HFFc6 (cell line): ENCODE measurements at places on chromosomes 12 and 14.

- no peak overlapping the region for H3K27ac ChIP-seq
- H3K27me3 ChIP-seq = peaks cover 1% of the 10 kb centered on the region; the same call in 1 of the 2 replicates
- peaks cover 13% of the 10 kb centered on the region for H3K4me1 ChIP-seq
These were observed 41.3 kb downstream of the VDR start for GRCh38 chr12:47863467-47863866.

DNA sequence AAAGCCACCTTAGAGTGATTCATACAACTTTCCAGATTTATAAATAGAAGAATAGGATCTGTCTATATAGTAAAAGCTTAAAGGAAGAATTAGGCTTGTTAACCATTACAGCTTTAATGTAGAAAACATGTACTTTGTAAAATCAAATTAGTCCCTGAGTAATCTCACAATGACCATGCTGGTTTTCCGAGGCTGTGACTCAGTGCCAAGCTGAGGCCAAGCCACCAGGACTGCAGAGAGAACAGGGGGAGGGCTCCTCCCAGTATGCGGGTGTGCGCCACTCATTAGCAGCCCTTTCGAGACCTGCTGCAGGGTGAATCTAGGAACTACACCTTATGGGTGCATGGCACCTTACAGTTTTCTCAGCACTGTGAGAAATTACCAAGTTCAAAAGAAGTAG, 167.0 kb downstream of the EFCAB11 start:
- peaks cover 10% of the 10 kb centered on the region for H3K4me1 ChIP-seq
- peak; percentile 16 for DNase-seq
- no peaks in the 10 kb centered on the region for H3K36me3 ChIP-seq
- H3K27ac ChIP-seq = no peak overlapping the region
- no peaks in the 10 kb centered on the region; the same call in 1 of the 2 replicates for H3K27me3 ChIP-seq

DNA sequence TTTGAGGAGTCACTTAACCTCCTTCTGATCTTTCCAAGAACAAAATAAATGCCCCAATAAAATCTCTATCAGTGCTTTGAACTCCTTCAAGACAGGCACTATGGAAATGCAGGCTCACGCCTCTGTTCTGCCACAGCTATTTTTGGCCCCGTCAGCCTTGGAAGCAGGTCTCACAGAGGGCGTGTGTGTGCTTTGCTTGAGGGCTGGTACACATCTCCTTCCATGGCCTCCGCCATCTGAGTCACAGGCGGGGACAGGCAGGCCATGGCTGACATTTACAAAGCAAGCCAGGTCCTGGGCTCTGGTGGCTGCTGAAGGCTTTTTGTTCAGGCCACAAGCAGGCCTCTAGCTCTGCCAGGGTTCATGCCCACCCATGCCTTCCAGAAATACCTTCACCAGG, 16.0 kb downstream of the PRIMA1 start:
- no peaks in the 10 kb centered on the region for H3K4me1 ChIP-seq
- no peak overlapping the region for H3K4me3 ChIP-seq
- H3K27ac ChIP-seq = no peak overlapping the region
- H3K27me3 ChIP-seq = peaks cover 1% of the 10 kb centered on the region; the same call in 1 of the 2 replicates

GRCh38 chr14:44505588-44505987, 1.5 kb downstream of the FSCB start:
- no peak overlapping the region for H3K4me3 ChIP-seq

DNA sequence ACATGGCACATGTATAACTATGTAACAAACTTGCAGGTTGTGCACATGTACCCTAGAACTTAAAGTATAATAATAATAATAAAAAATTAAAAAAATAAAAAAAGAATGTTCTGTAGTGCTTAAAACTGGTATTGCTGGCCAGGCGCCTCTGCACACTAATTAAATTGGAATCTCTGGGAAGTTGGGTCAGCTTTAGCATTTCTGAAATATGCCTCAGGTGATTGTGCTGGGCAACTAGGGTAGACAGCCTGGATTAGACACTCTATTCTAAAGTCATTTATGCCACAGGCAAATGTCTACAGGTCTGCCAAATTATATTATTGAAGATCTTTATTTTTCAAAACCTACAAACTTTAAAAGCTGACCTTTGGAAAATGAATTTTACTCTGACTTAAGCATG, 55.3 kb downstream of the PPM1H start:
- H3K4me1 ChIP-seq = peaks cover 73% of the 10 kb centered on the region

- no peak for DNase-seq
- peaks cover 9% of the 10 kb centered on the region for H3K4me1 ChIP-seq
- H3K4me3 ChIP-seq = no peak overlapping the region
- H3K27ac ChIP-seq = no peak overlapping the region
- no peaks in the 10 kb centered on the region for H3K36me3 ChIP-seq
These were observed 72.3 kb upstream of the KRAS start for GRCh38 chr12:25322918-25323531.

DNA sequence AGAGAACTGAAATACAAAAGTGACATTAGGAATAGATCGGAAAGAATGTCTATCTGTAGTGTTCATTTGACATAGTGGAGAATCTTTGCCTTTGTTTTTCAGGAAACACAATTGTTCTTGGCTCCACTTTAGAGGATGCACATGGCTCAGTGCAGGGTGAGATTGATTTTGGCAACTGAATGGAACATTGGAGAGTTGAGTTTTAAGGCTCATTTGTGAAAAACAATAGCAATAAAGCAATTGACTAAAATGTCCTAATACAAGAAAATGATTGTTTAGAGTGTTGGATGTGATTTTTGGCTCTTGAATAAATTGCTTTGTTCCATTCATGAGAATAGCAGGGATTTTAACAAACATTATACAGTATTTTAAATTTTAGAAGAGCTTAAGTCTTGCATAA, 116.4 kb downstream of the SLC38A1 start:
- DNase-seq = no peak
- H3K36me3 ChIP-seq = peaks cover 14% of the 10 kb centered on the region
- H3K27ac ChIP-seq = no peak overlapping the region
- no peaks in the 10 kb centered on the region; the same call in 1 of the 2 replicates for H3K27me3 ChIP-seq

- H3K27me3 ChIP-seq = no peaks in the 10 kb centered on the region; the same call in 1 of the 2 replicates
- no peaks in the 10 kb centered on the region for H3K4me1 ChIP-seq
- H3K36me3 ChIP-seq = peaks cover 10% of the 10 kb centered on the region
These were observed 1505.5 kb upstream of the TMEM132C start for GRCh38 chr12:126761420-126761819.

GRCh38 chr14:50082308-50082742, 34.0 kb downstream of the VCPKMT start:
- DNase-seq = no peak
- peaks cover 30% of the 10 kb centered on the region for H3K4me1 ChIP-seq
- H3K27me3 ChIP-seq = peaks cover 2% of the 10 kb centered on the region; the same call in 1 of the 2 replicates
- H3K4me3 ChIP-seq = no peak overlapping the region
- no peak overlapping the region for H3K27ac ChIP-seq

GRCh38 chr14:103488071-103488470, 34.6 kb downstream of the CKB start:
- H3K4me3 ChIP-seq = no peak overlapping the region
- peaks cover 31% of the 10 kb centered on the region for H3K36me3 ChIP-seq
- DNase-seq = no peak
- peaks cover 31% of the 10 kb centered on the region for H3K4me1 ChIP-seq
- no peak overlapping the region for H3K27ac ChIP-seq

- no peaks in the 10 kb centered on the region for H3K36me3 ChIP-seq
- H3K4me1 ChIP-seq = peaks cover 75% of the 10 kb centered on the region
- DNase-seq = peak; percentile 75
- H3K27me3 ChIP-seq = no peaks in the 10 kb centered on the region; the same call in 1 of the 2 replicates
- peak overlapping the region; percentile 59 for H3K4me3 ChIP-seq
These were observed 78.4 kb upstream of the FUT8 start for GRCh38 chr14:65333943-65334687.

GRCh38 chr14:61602003-61602732, 93.1 kb upstream of the HIF1A start:
- H3K27me3 ChIP-seq = peaks cover 2% of the 10 kb centered on the region; the same call in 1 of the 2 replicates
- no peak overlapping the region for H3K27ac ChIP-seq
- DNase-seq = no peak
- H3K4me1 ChIP-seq = peaks cover 6% of the 10 kb centered on the region; the same call in 1 of the 2 replicates
- H3K36me3 ChIP-seq = no peaks in the 10 kb centered on the region

DNA sequence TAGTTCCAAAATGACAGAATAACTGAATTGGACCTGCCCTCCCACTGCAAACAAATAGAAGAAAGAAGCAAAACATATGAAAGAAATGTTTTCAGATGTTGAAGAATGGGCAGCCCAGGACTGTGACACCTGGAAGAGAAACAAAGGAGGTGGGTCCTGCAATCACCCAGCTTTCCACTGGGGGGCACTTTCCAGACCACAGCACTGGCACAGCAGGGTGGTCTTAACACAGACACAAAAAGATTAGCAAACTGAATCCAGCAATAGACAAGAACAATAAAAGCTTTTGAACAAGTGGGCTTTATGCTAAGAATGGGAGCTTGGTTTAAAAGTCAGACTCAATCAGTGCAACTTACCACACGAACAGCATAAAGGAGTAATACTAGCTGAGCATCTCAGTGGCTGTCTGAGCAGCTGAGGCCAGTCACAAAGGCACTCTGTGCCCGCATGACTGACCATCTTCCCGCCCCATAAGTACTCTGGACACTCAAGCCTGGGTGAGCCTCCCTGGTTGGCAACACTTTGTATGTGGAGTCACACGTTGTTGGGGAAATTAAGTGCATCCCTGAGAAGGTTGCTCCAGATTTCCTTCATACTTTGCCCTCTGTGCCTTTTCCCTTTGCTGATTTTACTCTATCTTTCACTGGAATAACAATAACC, 27.7 kb downstream of the JKAMP start:
- H3K36me3 ChIP-seq = no peaks in the 10 kb centered on the region
- peaks cover 12% of the 10 kb centered on the region for H3K27me3 ChIP-seq
- DNase-seq = no peak
- H3K4me1 ChIP-seq = peaks cover 5% of the 10 kb centered on the region
- no peak overlapping the region for H3K4me3 ChIP-seq
- H3K27ac ChIP-seq = no peak overlapping the region

DNA sequence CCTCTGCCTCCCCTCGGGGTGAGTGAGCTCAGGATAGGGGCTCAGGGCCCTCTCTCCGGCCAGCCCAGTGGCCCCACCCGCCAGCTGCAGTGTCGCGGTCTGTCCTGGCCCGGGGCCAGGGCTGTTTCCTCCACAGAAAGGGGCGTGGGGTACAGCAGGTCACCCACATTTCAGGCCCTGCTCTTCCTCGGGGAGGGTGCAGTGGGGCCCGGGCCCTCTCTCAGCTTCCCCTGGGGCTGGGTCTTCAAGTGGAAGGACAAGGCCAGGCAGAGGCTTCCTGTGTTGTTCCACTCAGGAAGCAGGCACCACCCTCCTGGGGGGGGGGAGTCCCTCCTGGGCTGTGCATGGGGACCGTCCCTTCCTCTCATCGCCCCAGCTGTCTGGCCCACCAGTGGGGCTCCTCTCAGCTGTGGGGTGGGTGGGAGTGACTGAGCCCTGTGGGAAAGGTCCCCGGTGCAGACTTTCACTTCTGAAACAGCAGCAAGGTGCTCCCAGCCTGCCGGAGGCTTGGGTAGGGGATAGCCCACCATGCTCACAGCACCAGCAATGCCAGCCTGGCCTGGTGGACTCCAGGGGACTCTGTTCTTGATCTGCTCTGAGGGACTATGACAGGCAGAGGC, 3.7 kb downstream of the GPR132 start:
- H3K4me1 ChIP-seq = no peaks in the 10 kb centered on the region
- no peak for DNase-seq
- no peak overlapping the region for H3K27ac ChIP-seq
- no peak overlapping the region for H3K4me3 ChIP-seq
- peaks cover 4% of the 10 kb centered on the region for H3K27me3 ChIP-seq

GRCh38 chr14:68468437-68469207, 324.2 kb downstream of the ZFP36L1 start:
- peak overlapping the region; percentile 80 for H3K27ac ChIP-seq
- H3K27me3 ChIP-seq = peaks cover 2% of the 10 kb centered on the region; the same call in 1 of the 2 replicates
- DNase-seq = peak; percentile 83

DNA sequence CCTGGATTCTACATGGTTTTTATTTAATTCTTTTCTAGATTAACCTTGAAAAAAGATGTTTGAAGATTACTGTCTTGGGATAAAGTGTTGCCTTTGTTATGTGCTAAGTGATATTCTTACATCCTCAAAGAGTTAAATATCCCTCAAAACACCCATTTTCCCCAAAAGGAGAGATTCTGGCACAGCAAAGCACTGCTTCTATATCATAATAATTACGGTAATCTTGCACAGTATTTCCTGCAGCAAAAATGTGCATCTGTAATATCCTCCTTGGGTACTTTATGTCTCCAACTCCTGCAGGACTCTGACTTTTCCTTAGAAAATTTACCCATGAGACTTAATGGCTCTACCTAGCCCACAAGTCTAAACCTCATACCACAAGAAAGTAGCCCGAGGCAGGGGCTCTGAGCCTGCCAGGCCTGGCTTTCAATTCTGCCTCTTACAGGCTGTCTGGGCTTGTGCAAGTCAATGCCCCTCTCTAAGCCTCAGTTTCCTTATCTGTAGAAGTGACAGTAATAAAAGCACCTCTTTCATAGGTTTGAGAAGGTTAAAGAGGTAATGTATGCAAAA, 45.8 kb downstream of the SVOP start:
- no peaks in the 10 kb centered on the region for H3K36me3 ChIP-seq
- no peak overlapping the region for H3K27ac ChIP-seq
- no peak for DNase-seq
- peaks cover 11% of the 10 kb centered on the region for H3K27me3 ChIP-seq
- no peak overlapping the region for H3K4me3 ChIP-seq
- H3K4me1 ChIP-seq = no peaks in the 10 kb centered on the region

GRCh38 chr12:94415066-94415465, 44.6 kb downstream of the CEP83 start:
- H3K4me3 ChIP-seq = no peak overlapping the region
- peaks cover 17% of the 10 kb centered on the region for H3K4me1 ChIP-seq
- DNase-seq = no peak

DNA sequence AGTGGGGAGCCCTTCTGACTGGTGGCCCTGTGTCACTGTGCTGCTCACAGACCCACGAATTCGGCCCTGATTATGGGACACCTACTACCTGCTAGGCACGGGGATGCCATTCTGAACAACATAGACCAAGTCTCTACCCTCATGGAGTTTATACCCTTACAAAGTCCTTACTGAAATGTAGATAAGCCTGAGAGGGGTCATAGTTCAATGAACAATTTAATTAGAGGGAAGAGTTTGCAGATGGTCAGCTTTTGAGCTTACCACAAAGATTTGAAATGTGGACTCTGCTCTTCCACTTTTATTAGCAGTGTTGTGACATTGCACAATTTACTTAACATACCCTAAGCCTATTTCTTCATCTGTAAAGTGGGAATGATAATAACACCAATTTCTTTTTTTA, 161.1 kb downstream of the MYRFL start:
- no peaks in the 10 kb centered on the region; the same call in 1 of the 2 replicates for H3K27me3 ChIP-seq
- H3K4me3 ChIP-seq = no peak overlapping the region
- no peak for DNase-seq
- H3K36me3 ChIP-seq = no peaks in the 10 kb centered on the region
- H3K4me1 ChIP-seq = no peaks in the 10 kb centered on the region
